ENCODE measurements at places on chromosomes 1 and 21.

DNA sequence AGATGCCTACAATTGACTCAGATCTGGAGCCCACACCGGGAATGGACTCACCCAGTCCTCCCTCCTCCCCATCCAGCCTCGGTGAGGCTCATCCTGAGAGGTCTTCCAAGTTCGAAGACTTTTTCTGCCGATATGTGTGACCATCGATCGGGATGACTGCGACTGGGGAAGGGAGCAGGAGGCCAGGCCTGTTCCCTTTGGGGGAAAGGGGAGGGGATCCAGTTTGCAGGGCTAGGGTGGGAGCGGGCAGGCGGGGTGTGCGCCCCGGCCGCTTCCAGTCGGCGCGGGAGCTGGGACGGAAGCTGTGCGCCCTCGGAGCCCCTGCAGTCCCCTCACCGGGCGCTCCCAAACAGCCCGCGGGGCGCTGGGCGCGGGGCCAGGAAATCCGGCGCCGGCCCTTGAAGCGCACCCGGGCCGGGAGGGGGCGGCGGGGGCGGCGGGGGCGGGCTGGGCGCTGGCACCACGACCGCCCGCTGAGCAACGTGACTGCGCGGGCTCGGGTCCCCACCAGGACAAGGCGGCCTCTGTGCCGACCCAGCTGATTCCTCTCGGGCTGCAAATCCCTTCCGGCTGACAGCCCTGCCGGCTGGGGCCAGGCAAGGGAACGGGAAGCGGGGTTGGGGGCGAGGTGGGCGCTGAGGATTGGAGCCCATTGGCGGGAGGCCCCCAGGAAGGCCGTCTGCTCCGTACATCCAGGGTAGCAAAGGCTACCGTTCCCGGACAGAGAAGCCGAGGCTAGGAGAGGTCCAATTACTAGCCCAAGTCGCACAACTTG is 103.9 kb downstream of the EBNA1BP2 start:
- peak; percentile 4 for DNase-seq

- no peak for DNase-seq
These were observed 36.6 kb downstream of the SRRM1 start for GRCh38 chr1:24679725-24680124.

DNA sequence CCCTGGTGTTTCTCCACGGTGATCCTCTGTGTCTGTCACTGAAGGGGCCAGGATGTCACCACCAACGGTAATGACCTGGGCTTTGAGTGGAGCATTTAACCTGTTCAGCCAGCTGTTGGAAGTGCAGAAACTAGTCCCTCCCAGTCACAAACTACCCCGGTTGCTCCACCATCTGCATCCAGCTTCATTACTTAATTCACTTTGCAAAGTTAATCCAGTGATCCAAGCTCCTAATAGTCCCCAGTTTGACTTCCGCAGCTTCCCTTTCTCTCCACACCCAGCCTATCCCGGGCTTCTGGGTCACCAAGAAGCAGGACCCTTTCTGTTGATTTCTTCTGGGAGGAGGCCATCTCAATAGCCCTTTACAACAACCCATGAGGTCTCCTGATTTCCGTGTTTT is 63.5 kb downstream of the MDM4 start:
- DNase-seq: no peak

DNA sequence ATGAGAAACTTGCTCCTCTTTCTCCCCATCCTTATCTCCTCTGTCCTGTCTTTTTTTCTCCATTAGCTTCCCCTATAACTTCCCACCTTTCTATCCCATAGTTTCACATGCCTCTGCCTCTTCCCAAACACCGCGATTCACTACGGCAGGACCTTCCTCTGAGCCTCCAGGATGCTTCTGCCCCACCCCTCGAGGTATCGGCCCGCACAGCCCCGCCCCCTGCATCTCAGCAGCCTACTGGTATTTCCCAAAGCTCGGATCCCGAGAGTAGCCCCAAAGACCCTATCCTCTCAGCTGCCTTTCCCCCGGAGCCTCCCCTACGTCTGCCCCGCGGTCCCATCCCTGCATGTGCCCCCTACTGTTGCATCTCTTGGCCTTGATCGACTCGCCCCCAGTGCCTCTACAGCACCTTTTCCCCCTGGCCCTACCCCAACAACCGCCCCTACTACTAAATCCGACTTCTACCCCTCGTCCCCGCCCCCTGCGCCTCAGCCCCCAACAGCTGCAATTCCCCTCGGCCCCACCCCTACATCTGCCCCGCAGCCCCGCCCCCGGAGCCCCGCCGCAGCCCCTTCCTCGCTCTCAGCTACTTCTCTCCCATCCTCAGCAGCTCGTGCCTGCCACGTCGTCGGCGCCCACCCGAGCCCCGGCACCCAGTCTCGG is 512 bp downstream of the PIAS3 start:
- DNase-seq: peak; percentile 48

- no peak for DNase-seq
These were observed 3.8 kb downstream of the IL22RA1 start for GRCh38 chr1:24139222-24139489.

- DNase-seq: no peak
These were observed 101.7 kb downstream of the KIF26B start for GRCh38 chr1:245256528-245256927.

DNA sequence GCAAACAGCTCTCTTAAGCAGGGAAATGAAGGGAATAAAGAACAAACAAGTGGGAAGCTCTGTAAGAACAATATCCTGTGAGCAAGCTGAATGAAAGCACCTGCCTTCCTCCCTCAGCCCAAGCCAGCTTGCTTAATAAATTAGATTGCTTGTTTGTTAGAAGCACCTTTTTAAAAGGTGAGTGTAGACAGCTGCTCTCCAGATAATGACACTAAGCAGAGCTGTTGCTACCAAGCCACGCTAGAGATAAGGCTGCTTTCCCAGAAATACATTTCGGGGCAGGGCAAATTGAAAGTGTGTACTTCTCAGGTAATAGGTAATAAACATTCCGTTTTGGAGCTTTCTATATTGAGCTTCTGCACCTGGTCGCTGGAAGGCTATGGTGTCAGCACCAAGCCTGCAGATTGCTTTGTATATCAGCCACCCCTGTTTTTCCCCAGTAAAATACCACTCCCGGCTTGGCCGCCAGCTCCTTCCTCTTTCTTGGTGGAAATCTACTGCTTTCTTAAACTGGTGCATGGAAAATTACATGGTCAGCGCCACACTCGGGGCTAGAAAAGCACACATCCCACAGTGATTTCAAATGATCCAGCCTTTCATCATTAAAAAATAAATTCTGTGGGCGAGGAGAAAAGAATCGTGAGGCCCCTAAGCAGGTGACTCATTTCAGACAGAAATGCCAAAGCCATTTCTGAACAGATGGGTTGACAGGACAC is 151.3 kb downstream of the ETS2 start:
- DNase-seq: no peak

GRCh38 chr21:32410291-32410690 is 2.2 kb upstream of the EVA1C start:
- no peak for DNase-seq

DNA sequence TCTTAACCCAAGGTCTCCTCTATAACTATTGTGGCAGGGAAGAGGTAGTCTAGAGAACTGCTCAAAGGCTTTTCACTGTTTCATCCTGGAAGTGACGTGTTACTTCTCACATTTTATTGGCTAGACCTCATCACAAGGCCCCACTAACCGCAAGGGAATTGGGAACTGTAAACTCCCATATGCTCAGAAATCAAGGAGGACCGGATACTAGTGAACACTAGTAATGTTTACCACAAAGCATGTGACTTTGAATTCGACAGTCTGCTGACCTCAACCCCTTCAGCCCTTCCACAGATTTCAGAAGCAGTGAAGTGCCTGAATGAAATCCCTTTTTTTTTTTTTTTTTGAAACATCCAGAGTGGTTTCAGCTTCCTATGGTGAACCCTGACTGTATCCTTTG is 3.4 kb upstream of the EEIG2 start:
- DNase-seq: no peak

DNA sequence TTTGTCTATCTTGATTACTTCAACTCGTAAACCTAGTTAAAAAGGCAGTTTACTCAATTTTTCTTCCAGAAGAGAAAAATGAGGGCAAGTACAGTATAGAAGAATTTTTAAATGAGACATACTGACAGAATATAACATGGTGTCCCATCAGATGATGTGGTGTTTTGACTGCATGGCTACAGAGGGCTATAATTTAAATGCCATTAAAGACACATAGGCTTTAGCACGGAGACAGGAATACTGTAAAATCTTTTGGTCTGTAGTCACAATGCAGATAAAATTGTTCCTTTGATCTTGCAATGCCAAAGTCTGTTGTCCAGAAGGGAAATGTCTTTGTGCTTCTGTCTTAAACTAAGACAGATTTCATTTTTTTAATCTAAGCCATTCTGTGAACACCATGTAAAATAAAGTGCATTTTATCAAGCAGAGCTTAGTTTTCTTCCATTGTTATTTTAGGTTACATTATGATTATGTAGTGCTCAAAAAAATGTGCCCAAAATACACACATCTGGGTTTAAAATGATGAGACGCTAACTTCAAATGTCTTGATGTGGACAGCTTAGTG is 249.6 kb downstream of the PTPRC start:
- DNase-seq: no peak

DNA sequence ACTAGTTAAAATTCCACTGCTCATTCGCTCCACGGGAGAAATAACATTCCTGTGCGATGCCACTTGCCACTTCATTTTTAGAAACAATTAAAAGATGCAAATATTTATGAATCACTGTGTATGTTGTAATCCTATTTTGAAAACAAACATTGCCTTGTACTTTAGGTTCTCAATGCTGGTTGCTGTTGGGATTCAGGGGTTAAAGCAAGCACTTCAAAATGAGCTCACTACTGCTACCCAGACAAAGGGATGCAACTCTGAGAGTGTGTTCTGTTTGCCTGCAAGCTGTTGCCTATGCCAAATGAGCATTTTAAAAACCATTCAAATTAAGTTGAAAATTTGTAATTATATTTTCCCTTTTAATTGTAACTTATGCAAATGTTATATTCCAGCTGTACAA is 87.5 kb downstream of the RWDD3 start:
- no peak for DNase-seq

GRCh38 chr1:70156529-70157120 is 48.8 kb downstream of the LRRC40 start:
- no peak for DNase-seq

DNA sequence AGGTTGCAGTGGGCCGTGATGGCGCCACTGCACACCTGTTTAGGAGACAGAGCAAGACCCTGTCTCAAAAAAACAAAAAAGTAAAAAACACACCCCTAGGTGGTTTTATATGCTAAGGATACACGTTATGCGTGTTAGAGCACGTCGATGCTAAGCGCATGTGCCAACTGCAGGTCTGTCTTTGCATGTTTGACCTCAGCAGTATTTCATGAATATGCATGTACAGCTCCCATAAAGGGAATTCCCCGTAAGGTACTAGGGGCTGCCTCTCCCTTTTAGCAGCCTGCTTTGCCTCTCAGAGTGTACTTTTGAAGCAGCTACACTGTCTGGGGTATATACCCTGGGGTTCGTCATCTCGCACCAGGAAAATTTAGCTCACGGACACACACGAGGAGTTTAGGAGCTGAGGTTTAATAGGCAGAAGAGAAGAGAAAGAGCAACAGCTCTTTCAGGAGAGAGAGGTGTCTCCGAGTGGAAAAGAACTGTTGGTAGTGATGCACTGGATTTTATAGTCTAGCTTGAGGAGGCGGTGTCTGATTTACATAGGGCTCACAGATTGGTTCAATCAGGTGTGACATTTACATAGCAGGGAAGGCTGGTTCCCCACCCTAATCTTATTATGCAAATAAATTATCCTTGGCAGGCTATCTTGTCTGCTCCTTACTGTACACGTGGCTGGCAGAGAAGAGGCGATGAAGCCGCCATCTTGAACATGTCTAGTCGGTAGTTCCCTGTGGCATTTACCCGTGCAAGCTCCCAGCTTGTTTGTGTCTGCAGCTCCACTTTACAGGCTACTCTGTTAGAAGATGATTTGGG is 4.2 kb upstream of the OTUD3 start:
- DNase-seq: no peak

DNA sequence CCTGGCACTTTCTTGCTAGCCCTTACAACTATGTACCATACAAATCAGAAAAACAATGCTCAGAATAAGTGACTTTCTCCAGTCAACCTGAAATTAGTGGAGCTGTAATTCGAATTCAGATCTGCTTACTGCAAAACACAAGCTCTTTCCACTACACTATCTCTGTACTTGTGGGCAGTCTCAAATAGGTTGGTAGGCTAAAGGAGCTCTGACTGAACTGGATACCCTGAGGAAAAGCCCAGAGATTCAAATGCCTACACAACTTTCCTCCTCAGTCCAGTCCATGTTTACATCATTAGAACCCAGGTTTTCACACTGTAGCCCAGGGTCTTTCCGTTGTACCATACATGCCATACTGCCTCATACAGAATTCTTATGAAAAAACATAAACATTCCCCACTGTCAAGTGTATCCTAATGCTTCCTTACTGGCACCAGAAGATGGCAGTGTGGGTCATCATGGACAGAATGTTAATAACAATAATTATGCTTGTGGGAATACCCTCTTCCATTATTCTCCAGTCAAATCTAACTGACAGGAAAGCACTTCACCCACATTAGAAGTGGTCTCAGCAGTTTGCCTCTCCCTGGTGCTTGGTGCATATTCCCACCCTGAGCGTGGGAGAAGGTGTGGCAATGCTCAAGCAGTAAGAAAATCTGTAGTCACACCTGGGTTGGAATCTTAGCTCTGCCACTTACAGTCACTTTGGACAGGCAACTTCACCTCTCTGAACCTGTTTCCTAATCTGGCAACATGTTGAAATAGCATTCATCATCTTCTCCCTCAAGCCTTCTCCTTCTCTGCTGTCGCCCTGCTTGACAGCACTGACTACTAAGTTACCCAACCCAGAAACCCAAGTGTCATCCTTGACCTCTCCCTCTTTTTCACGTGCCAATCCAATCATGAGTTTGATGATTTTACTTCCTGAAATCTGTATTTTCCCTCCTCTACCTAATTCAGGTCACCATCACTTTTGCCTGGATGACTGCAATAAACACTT is 14.4 kb upstream of the ZFYVE9 start:
- DNase-seq: no peak
